ENCODE measurements at places on chromosomes 1 and 21.

- DNase-seq, result no peak
These were observed 6.8 kb downstream of the MX1 start for GRCh38 chr21:41432562-41433460.

DNA sequence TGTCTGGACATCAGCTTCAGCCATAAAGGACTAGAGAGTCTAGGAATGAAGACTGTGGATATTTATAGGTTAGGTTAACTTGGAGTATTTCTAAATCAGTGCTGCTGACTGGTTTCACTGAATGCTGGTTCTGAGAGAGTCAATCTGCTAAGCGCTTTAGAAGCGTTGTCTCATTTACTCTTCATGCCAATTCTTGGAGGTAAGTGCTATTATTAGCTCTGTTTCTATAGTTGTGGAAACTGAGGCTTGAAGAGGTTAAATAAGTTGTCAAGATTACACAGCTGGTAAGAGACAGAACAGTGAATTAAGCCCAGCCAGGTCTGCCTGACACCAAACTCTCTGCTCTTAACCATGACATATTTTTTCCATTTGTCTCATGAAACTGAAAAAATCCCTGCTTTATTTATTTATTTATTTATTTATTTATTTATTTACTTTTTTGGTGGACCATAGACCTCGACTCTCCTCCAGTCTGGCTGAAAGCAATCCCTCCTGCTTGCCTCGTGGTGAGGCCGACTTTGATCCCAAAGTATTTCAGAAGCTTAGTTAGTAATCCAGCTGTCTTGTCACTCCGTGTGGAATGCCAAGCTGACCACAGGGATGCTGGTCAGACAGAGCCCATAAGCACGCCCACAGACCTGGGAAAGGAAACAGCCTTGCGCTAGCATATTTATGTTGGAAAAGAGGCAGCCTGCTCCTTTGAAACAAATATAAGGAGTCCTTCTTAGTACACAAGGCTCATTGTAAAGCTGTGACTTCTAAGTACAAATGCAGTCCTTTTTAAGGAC, 16.9 kb downstream of the NTMT2 start:
- DNase-seq, result peak; percentile 59

DNA sequence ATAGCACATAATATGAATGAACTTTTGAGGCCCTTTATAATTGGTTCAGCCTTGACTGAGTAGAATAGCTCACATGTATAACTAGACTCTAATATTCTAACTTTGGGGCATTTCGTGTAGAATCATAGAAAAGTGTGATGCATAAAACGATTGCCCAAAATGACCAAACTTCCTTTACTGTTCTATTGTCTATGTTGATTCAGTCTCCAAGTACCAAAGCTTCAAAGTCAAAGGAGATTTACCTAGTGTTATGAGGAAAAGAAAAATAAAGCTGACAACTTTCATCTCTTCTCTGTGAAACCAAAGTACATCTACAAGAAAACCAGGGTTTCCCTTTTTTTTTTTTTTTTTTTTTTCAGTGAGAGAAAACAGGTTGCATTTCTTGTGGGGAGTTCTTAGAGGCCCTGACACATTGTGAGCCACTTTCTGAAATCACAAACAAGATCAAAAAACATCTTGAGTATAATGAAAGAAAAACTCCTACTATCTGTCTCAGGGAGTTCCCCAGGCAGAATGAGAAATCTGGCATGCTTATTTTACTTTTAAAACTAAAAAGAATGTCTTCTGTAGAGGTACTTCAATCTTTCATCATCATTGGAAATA, 183.4 kb downstream of the TNFSF18 start:
- DNase-seq, result no peak

DNA sequence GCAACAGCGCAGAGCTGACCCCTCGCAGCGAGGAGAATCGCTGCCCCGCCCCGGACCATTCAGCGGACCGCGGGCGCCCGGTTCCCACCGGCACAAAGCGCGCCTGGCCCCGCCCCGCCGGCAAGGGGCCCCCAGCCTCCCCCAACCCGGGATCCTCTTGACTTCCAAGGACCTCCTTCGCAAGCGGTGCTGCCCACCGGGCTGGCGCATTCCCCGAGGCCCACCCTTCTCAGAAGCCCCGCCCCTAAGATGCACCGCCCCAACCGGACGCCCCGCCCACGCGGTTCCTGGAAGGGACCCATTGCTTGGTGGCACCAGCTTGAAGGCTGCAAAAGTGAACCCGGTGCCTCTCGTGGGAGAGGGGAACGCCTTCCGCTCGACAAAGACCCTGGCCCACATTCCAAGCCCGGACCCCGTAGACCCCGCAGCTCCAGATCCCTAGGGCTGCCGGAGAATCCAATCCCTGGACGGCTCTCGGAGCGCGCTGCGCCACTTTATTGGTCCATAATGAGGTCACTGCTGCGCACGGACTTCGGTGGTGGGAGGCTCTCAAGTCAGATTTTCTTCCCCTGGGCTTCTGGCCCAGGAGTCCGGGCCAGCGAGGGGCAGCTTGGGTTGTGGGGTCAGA, 2.0 kb downstream of the HES3 start:
- no peak for DNase-seq

DNA sequence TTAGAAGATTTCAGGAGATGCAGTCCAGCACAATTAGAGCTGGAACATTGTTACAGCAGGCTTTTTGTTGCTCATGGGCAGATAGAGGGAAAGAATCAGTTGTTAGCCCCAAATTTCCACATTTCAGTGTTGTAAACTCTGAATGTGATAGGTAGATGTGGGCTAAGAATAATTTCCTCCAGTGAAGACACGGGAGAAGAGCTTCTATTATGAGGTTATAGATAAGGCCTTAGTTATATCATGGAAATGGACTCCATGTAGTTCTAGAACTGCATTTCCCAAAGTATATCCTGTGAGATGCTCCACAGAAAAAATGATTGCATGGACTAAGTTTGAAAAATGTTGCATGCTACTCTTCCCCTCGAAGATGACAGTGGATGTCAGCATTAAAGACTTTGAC, 64.9 kb downstream of the PRKAA2 start:
- no peak for DNase-seq

- no peak for DNase-seq
These were observed 13.6 kb downstream of the STYXL2 start for GRCh38 chr1:167107456-167107855.

GRCh38 chr1:74271503-74271902, 36.3 kb downstream of the TNNI3K start:
- no peak for DNase-seq

DNA sequence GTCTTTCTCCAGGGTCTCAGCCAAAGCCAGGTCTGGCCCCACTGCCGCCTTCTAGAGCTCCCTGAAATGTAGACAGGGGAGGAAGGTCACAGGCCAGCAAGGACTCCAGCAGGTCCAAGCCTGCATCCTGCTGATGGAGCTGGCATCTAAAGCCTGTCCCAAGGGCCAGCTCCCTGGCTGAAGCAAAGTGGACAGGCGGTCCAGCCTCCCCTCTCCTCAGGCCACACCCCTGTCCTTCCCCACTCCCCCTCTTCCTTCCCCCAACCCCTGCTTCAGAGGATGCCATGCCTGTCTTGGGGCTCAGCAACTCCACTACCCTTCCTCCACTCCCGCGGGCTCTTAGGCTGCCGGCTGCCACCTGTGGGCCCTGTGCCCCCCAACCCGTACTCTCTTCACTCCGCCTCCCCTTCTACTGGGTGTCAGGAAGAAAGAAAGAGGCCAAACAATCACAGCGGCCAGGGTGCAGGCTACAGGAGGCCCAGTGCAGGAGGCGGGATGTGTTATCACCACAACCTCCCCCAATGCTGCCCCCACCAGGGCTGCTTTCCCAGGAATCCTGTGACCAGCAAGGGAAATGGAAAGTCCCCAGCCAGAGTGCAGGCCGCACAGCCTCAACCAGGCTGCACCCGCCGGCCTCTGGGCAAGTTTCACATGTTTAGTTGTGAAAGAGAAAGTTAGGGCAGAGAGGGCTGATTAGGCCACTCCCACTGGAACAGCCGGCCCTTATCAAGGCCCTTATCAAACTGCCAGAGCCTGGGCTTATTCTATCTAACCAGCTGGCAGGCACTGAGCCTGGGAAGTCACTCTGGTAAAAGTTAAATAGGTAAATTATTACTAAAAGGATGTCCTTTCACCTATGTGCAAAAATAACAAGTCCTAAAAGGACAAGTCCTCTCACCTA, 34.1 kb downstream of the ACOT7 start:
- DNase-seq, result no peak

GRCh38 chr1:30191154-30191702, 532.2 kb downstream of the MATN1 start:
- DNase-seq, result peak; percentile 78

DNA sequence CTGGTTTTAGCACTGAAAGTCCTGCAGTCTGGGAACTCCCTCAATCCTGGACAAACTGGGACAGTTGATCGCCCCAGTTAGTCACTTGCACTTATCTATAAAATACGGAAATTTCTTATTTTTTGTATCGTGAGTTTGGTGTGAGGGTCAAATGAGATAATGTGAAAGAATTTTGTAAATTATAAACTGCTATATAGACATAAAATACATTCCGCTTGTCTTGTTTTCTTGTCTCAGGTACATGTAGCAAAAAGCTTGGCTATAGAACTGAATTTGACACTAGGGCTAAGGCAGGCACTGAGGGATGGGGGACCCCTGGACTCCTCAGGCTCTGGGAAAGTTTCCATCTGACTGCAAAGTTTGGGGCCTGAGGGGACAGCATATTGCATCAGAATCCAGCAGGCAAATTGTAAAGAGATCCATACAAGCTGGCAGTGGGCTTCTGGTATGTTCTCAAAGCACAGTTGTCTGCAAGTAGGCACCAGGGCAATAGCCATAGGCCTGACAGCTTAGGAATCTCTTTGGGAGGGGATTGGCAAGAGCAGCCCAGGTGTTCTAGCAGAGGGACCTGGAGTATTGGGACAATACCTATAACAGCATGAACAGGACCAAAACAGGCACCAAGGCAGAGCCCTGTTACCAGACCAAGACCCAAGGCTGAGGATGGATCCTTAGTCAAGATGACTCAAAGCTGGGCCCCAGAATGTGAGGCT, 44.3 kb downstream of the S1PR1 start:
- no peak for DNase-seq

Data from HFF-Myc (cell line).